Amniotic epithelial cell (primary cell): ENCODE measurements at places on chromosomes 7 and 10.

- no peak for DNase-seq
These were observed 14.4 kb upstream of the TTYH3 start for GRCh38 chr7:2617325-2617905.

DNA sequence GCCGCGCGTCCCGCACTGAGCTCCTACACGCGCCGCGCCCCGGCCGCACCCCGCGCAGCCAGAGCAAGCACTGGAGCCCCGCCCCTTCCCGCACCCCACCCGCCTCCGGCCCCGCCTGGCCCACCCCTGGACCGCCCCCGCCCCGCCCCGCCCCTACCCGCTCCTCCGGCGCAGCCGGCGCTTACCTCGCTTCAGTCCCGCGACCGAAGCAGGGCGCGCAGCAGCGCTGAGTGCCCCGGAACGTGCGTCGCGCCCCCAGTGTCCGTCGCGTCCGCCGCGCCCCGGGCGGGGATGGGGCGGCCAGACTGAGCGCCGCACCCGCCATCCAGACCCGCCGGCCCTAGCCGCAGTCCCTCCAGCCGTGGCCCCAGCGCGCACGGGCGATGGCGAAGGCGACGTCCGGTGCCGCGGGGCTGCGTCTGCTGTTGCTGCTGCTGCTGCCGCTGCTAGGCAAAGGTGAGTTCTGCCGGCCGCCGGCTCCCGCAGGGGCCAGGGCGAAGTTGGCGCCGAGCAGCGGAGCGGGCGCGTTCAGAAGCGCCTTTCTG, at the start of gene RET:
Gene RET, plus strand, starts transcription at position 194 of the 545 bp plus-strand sequence. Its CDS starts 190 bp downstream, at position 384.
- no peak for DNase-seq

DNA sequence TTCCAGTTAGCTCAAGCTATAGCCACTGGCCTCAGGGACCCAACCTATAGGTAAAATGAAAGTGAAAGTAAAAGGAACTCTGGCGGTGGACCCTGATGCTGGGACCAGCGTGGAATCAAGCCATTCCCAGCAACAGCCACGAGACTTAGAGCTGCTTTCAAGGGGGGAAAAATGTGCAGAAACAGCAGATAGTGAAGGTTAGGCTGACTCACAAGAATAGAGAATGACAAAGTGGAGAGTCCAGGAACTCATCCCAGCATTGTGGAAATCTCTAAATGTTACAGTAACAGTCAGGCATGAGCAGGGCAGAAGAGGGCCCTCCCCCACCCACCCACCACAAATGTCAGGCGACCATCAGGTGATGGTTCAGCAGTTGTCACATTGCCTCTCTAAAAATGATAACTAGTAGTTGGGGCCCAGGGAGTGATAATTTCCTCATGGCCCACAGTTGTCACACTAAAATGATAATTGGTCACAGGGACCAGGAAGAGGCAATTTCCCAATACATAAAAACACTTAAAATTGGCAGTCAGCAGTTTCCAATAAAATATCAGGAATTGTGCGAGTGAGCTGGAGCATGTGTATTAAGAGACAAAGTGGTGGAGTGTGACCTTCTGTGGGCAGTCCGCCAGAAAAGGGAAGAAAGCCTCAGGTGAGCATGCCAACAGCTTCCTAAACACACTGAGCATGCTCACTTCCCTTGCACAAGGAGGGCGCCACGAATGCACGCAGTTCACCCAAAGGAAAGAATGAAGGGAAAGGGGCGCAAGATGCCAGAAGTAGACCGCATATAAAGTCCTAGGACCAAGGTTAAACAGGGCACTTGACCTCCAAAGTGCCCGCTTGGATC, 129.8 kb upstream of the PPP1R3A start:
- DNase-seq = peak; percentile 71

- peak; percentile 83 for DNase-seq
These were observed 165.7 kb downstream of the PTPN20 start for GRCh38 chr10:47076949-47077361.

GRCh38 chr7:22121702-22122474, 176.2 kb upstream of the CDCA7L start:
- peak; percentile 10 for DNase-seq

DNA sequence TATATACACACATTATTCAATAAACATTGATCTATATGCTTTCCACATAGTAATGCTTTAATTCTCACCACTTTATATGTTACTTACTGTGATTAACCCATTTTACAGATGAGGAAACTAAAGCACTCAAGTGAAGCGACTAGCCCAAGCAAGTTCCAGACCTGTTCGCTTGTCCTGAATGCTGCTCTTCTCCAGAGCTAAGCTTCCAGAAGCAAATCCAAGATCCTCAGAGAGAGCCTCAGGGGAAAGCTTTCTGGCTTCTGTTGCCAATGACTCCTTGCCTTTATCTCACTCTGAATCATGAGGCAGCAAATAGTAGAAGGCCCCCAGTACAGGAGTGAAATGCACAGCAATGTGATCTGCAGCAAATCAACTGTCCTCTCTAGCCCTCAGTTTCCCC, 32.2 kb downstream of the XPNPEP1 start:
- DNase-seq = peak; percentile 38

- peak; percentile 29 for DNase-seq
These were observed 1.6 kb downstream of the FAM53B start for GRCh38 chr10:124742413-124743190.

DNA sequence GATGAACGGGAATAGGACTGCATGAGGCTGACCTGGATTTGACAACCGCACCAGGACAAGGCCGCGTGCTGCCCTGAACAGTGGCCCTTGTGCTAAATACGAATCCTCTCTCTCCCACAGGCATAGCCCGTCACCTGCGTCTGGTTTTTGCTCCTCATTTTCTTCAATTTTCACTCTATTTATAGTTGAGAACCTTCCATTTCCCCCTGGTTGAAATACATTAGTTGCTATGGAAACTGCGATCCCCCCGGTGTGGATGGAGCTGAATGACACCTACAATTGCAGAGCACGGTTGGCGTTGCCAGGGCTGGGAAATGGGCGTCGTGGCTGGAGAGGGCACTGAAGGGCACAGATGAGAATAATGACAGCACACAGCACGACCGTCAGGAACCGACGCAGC, 158.6 kb upstream of the PITRM1 start:
- no peak for DNase-seq

- peak; percentile 100 for DNase-seq
These were observed 17.7 kb downstream of the ADAM8 start for GRCh38 chr10:133258818-133259601.

DNA sequence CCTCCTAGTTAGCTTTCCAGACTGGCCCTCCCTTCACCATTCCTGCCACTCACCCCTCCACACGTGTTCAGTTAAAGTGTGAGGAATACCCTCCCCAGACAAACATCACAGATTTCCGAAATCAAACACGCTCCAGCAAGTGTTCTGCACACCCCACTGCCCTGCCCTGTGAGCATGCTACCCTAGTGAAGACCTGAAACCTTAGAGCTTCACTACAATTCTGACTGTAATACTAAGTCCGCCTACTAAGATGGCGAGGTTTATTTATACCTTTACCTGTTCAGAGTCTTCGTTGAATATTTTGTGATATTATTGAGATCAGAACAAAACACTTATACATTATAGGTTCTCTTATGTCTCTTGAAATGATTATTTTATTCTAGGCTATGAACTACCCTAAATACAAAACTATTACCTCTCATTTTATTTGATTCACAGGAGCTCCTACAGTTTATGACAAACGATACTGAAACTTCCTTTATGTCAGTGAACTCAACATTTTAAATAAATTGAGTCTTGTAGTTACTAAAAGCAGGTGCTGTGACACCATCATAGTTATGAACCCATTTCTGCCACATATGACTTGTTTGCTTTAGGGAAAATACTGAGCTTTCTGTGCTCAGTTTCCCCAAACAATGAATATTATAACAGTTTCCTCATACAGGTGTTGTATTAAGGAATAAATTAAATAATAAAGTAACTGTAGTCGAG, 8.6 kb downstream of the SCIN start:
- DNase-seq = no peak

GRCh38 chr7:47373871-47374451, 207.9 kb downstream of the TNS3 start:
- no peak for DNase-seq

- no peak for DNase-seq
These were observed 317.3 kb downstream of the ADARB2 start for GRCh38 chr10:1419796-1420610.

DNA sequence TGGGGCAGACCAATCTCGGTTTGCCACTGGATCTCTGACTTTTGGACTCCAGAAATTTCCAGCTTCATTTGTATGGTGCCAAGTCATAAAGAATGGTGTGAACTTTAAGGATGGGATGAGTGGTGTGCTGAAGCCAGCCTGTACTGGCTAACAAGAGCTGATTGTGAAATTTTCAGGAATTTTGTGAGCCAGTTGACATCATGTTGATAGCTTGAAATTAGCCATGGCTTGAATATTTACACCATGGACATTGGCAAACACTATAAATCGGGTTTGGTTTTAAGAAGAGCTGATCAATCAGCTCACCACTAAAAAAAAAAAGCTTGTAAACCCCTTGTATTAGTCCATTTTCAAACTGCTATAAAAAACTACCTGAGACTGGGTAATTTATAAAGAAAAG, 14.1 kb upstream of the MYH16 start:
- DNase-seq = peak; percentile 36

- DNase-seq = peak; percentile 13
These were observed 267.8 kb downstream of the PARD3 start for GRCh38 chr10:34547291-34547690.

DNA sequence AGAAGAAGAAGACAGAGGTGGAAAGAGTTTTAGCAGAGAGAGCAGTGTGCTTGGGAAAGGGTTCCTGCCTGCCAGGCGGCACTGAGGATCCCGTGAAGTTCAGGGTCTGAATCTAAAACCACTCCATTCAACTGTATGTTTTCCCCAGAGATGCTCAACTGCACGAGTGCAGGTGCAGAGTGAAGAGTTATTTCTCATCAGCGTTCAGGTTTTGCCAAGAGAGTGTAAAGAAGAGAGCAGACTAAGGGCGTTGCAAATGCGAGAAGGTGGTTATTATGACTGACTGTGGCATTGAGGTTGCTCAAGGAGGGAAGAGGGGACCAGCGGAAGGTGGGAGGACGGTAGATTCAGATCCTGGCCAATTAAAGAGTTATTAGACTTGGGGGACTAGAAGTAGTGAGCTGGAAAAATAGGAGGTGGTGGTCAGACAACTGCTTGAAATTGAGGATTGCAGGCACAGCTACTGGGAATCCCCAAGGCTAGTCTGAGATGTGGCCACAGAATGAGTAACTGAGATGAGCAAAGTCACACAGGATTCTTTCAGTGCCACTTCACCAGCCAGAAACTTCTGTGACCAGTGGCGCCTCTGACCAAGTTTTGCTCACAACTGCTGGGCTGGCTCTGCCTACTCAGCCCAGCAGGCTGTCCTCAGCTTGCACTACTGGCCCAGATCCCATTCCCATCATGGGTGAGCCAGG, 29.1 kb downstream of the STRA8 start:
- no peak for DNase-seq

DNA sequence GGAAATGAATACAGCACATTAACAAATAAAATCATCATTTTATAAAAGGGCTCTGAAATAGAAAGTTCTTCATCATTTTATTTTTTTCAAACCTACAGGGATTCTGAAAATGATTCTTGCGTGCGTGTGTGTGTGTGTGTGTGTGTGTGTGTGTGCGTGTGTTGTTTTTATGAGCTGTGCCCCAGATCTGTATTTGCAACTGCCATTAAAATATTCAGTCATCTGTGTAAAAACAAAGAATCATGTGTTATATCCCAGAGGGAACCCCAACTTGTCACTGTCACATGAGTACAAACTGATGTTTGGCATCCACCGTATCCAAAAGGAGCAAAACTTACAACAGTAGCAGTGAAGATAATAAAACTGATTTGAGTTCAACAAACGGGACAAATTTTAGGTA, 635.4 kb upstream of the PFKP start:
- DNase-seq = no peak

- DNase-seq = no peak
These were observed 120.1 kb downstream of the DYNC2I1 start for GRCh38 chr7:158976468-158976848.

DNA sequence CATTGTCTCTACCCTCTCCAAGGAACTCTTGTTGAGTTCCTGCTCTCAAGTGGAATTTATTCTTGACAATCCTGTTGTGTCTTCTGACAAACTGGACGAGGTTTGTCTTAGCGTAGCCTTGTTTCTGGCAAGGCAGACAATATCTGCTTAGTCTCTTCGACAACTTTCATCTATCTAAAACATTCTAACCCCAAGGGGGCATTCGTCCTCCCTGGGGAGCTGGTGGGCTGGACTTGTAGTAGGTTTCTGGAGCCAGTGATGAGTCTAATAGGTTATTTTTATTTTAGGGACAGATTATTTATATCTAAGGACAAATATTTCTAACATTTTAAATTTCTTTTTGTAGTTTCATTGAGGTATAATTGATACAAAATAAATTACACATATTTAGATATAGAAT, 7.3 kb upstream of the C10orf120 start:
- no peak for DNase-seq

- DNase-seq = peak; percentile 6
These were observed 799 bp downstream of the VAX1 start for GRCh38 chr10:117137031-117137910.

GRCh38 chr7:115099906-115100305, 178.0 kb downstream of the MDFIC start:
- DNase-seq = peak; percentile 90

- DNase-seq = no peak
These were observed 174.5 kb upstream of the KLF14 start for GRCh38 chr7:130908345-130909160.

DNA sequence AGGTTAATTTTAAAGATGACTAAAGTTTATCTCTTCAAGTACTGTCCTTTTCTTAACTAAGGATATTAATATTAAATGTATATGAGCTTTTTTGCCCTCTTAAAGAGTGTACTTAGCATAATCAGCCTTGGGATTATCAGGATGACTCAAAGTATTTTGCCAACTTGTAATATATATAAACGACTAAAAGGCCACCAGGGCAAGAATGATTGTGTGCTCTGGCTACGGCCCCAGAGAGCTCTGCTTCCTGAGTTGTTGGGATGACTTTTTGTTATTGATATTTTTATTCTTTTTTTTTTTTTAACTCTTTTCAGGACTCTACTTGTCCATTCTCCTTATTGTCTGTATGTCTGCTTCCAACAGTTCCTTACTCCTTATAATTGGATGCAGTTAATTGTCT, 14.8 kb upstream of the CHRM2 start:
- peak; percentile 27 for DNase-seq

GRCh38 chr10:14325325-14325955, 5.3 kb downstream of the FRMD4A start:
- DNase-seq = peak; percentile 33

GRCh38 chr7:26291699-26292538, at the start of gene SNX10:
Gene SNX10 (plus strand): TSS chr7:26291862. CDS start chr7:26346443, 54,581 bp downstream.
- no peak for DNase-seq

- peak; percentile 65 for DNase-seq
These were observed 58.2 kb upstream of the ANTXRL start for GRCh38 chr10:46228563-46229071.

- DNase-seq = no peak
These were observed 29.7 kb downstream of the PIP4K2A start for GRCh38 chr10:22684699-22685098.

GRCh38 chr10:44724415-44725174, 186.5 kb upstream of the TMEM72 start:
- DNase-seq = peak; percentile 2
